ENCODE measurements at places on chromosomes 3 and 15. TPM values are rescaled to one million over a fixed set of nuclear protein-coding genes. Genes with fewer than 3 reads are reported as not detected.

The CP gene
- total RNA-seq, result 4.7 TPM

The CYP1A2 gene
- total RNA-seq, result not detected

The ACTC1 gene
- 12,822 TPM for total RNA-seq

The PIK3R4 gene
- total RNA-seq, result 10.9 TPM

The CORO2B gene
- total RNA-seq, result 6.6 TPM

The POLQ gene
- 0.43 TPM for total RNA-seq

The PLA2G4E gene
- total RNA-seq, result not detected

The ILDR1 gene
- total RNA-seq, result 0.38 TPM

- no peak for DNase-seq
These were observed 62.2 kb downstream of the VGLL4 start for GRCh38 chr3:11581237-11582190.

- DNase-seq, result no peak
These were observed 95.4 kb upstream of the KCNAB1 start for GRCh38 chr3:156024904-156025533.

DNA sequence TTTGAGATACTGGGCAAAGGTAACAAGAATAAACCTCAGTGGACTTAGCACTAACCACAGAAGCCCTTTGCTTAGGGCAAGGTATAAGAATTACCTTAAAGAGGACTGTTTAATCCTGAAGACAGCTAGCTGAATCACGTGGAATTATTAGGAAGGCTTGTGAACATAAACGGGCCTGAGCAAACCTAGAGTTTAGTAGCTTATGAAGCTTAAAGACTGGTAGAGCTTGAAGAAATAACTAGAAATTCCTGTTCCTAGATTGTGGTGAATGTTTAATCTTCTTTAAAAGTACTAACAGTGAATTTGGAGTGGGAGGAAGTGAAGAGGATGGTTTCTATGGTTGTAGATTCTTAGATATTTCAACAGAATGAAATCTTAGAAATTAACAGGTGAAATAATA is 428.9 kb upstream of the THRB start:
- no peak for DNase-seq

DNA sequence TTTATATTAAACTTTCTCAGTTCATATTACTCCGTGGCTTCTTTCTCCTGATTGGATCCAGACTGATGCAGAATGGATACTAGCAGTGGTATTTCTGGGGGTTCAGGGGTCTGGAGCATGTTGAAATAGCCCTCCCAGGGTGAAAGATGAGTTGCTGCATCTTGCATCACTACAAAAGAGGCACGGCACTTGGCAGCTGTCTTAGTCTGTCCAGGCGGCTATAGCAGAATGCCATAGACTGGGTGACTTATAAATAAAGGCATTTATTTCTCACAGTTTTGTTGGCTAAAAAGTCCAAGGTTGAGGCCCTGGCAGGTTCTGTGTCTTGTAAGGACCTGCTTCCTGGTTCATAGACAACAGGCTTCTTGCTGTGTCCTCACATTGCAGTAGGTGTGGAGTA is 660 bp upstream of the BCL2L10 start:
- DNase-seq, result no peak

DNA sequence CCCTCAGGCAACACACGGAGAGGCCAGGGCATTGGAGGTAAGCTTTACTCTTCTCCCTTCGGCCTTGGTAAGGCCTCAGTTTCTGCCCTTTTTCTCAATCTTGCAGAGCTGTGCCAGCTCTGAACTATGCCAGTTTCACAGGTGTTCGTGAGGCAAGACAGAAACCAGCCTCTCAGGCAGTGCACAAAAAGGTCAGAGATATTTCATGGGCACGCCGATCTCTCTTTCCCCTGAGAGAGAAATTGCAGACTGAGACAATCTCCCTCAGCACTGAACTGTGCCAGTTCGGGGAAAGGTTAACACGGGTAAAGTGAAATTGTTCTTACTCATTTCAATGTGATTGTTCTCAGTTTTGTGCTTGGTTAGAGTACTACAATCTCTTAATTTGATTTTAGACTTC is 88.5 kb downstream of the GMNC start:
- DNase-seq, result peak; percentile 41

DNA sequence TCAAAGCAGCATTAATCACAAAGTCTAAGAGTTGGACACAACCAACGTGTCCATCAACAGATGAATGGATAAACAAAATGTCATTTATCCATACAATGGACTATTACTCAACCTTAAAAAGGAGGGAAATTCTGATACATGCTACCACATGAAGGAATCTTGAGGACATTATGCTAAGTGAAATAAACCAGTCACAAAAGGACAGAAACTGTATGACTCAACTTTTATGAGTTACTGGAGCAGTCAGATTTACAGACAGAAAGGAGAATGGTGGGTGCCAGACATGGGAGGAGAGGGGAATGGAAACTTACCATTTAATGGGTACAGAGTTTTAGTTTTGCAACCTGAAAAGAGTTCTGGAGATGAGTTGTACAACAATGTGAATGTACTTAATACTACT is 43.0 kb upstream of the SEC13 start:
- no peak for DNase-seq

- no peak for DNase-seq
These were observed 121.3 kb downstream of the RPLP1 start for GRCh38 chr15:69573815-69574475.

DNA sequence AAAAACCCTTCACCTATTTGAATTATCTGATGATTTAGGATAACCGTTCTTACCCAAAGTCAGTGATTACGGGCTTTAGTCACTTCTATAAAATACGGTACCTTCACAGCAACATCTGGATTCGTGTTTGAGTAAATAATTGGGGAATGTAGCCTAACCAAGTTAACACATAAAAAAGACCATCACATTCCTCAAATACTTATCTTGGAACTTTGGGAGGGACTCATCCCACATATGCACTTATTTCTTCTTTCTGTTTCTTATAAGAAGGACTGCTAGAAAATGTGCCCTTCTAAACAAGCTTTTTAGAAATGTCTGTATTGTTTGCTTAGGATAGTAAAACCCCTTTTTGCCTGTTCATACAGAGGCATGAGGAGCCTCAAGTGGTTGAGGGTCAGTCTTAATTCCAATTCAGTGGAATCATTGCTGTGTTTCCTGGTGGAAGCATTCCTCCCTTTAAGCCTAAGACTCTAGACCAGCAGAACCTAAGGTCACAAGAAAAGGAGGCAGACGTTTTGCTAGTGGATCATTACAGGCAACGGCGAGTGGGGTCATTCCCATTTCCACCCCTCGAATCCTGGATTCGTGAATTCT is 67.5 kb downstream of the TMEM44 start:
- DNase-seq, result no peak

DNA sequence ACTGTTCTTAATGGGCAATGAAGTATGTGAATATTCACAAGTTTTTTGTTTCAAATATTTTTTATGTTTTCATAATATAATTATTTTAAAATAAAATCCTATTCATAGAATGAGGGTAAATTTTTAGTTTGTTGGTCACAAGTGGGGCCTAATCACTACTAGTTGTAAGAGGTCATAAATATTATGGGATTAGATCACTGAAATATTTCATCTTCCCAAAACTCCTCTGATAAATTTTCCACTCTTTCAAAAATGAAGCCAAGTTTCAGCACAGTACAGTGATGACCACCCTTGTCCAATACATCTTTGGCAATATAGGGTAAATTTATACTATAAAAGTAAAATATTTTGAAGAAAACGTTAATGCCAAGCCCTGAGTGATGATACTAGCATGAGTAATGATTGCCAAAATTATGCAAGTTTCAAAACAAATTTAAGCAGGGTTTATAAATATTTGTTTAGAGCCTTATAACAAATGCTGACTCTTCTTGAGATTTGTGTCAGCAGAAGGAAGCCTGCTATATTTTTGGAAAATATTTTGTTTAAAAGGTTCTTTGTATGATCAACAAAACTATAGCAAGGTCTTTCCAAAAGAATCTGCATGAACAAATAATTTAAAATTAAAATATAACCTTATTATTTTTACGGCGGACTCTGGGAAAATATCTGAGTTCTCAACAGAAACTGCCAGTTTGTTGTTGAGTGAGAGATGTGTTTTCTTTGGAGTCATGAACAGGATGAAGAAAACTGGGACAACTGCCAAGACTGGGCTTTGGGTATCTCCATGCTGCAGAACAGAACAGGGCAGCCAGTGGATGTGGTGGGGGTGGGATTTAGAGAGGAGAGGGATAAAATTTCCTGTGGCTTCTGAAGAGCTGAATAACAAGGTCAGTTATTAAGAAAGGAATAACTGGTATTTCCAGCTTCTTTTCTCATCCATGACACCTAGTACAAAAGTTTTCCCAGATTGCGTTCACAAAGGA is 17.9 kb upstream of the TM4SF1 start:
- no peak for DNase-seq

GRCh38 chr3:172244011-172244410 is 204.2 kb downstream of the GHSR start:
- DNase-seq, result no peak

DNA sequence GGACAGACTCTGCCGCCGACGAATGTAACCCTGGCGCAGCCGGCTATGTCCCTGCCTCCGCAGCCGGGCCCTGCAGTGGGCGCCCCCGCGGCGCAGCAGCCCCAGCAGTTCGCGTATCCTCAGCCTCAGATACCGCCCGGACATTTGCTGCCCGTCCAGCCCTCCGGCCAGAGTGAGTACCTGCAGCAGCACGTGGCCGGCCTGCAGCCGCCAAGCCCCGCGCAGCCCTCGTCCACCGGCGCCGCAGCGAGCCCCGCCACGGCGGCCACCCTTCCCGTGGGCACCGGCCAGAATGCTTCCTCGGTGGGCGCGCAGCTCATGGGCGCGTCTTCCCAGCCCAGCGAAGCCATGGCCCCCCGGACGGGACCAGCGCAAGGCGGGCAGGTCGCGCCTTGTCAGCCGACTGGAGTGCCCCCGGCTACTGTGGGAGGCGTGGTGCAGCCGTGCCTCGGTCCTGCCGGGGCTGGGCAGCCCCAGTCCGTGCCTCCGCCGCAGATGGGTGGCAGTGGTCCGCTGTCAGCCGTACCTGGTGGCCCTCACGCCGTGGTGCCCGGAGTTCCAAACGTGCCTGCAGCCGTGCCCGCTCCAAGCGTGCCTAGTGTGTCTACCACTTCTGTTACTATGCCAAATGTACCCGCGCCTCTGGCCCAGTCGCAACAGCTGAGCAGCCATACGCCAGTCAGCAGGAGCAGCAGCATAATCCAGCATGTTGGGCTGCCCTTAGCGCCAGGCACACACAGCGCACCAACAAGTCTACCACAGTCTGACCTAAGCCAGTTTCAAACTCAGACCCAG is 2.4 kb downstream of the TSC22D2 start:
- peak; percentile 69 for DNase-seq

GRCh38 chr3:99870712-99871111 is 53.0 kb downstream of the CMSS1 start:
- no peak for DNase-seq

- no peak for DNase-seq
These were observed 15.6 kb upstream of the ZNF80 start for GRCh38 chr3:114252954-114253353.

DNA sequence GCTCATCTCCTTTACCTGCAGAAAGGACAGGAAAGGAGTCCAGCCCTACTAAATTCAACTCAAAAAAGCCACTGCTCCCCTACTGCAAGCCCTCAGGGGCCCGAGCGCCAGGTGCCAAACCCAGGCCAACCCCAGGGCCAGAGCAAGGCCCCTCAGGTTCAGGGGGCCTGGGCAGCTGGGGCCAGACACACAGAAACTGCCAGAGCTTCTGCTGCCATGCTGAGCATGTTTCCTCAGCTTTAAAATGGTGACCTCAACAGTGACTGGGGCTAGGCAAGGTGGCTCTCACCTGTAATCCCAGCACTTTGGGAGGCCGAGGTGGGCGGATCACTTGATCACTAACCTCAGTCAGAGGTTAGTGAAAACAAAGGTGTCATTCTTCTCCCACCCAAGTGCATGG is 38.8 kb downstream of the KLHL25 start:
- peak; percentile 19 for DNase-seq

GRCh38 chr15:87735522-87735921 is 521.0 kb downstream of the NTRK3 start:
- DNase-seq, result no peak

DNA sequence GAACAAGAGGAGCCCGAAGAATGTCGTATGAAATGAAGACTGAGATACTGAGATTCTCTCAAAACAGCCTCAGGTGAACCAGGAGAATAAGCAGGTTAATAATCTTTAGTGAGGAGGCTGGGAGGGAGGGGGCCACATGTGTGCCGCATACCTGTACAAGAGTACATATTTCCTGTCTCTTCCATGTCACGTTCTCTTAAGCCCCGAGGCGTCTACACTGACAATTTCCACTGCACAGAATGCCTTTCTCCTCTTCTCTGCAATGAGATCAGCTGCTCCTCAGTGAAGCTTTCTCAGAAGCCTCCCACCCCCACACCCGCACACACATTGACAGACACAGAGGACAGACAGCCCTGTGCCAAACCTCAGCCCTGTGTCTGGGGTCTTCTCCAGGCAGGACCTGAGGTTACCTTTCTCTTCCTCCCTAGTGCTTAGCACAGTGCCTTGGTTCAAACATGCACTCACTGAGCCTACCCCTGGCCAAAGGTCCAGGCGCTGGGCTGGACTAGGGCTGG is 55.4 kb downstream of the PDZRN3 start:
- DNase-seq, result no peak

DNA sequence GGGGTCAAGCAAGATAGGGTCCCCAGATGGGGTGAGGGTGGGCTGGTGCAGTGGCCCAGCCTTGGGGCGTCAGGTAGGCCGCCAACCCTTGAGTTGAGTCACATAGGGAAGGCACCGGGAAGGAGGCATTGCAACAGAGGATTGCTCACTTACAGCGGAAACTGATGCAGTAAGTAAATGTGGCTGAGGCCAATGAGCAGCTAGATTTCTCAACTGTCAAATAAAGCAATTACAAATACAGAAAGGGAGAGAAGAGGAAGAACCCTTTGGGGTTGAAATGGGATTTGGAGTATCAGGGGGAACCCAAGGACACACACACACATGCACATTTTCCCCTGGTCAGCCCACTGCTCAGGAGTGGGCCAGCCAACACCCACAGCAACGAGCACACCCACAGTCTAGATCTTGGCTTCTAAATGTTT is 44.0 kb downstream of the CHSY1 start:
- peak; percentile 43 for DNase-seq

GRCh38 chr15:64774037-64774628 is 1.3 kb downstream of the RBPMS2 start:
- no peak for DNase-seq

DNA sequence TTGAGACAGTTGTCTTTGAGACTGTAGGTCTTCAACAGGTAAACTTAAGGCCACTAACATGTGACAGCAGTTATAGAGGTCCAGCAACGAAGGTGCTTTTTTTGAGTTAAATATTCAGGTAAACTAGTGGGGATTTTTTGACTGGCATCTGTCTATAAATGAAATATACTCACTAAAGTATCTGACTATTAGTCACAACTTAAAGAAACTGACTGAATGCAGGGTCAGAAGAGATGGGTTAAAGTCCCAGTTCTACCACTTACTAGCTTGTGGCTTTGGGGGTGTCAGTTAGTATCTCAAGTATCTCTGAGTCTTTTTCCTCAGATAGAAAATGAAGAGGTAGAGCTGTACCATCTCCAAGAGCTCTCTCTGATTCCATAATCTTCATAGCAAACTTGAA is 18.0 kb downstream of the MIX23 start:
- no peak for DNase-seq
